ENCODE measurements at places on chromosomes 4 and X.

DNA sequence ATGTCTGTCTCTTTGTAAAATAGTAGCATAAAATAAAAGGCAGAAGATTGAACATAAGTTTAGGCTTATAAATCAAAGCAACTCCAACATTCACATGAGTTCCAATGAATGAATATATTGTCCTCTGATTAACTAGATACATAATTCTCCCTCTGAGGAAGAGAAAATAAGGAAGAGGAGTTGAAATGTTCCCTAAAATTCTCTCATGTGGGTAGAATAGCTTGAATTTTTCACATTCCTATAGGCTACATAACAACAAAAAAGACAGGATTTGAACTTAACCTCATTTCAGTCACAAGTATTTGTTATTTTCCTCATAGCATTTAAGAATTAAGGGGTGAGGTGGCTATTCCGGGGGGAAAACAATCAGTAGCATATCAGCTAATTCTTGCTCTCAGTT is 462.4 kb upstream of the NDST4 start:
- no peak for DNase-seq

GRCh38 chr4:141802333-141802732 is 165.9 kb downstream of the IL15 start:
- no peak for DNase-seq

GRCh38 chr4:162706632-162707031 is 460.1 kb downstream of the NAF1 start:
- DNase-seq = no peak

- no peak for DNase-seq
Observed at GRCh38 chr4:37393321-37393720, 148.8 kb downstream of the NWD2 start.

- DNase-seq = no peak
Observed at GRCh38 chr4:153901220-153901619, 112.3 kb upstream of the SFRP2 start.

DNA sequence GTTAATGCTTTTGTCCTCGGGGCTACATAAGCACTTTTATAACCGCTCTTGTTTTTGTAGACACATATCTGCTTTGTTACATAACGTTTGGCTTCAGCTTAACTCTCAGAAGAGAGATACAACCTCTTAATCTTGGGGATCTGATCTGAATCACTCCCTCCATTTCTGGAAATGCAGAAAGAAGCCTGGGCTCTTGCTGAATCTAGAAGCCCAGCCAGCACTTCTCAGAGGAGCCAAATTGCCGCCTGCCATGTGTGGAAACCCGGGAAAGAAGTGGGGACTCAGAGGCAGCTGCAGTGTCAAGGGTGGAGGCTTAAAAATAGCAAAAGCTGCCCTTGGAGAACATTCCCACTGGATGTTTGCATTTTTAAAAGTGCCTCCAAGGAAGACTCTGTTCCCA is 69.3 kb upstream of the LDB2 start:
- DNase-seq = no peak

DNA sequence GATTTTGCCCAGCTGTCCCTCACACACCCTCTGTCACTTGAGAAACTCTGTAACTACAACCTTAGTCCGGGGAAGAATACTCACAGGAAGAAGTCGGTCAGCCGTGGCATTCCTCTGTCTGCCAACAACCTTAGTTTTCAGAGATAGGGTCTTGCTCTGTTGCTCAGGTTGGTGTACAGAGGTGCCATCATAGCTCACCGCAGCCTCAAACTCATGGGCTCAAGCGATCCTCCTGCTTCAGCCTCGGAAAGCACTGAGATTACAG is 12.2 kb upstream of the SPCS3 start:
- no peak for DNase-seq

DNA sequence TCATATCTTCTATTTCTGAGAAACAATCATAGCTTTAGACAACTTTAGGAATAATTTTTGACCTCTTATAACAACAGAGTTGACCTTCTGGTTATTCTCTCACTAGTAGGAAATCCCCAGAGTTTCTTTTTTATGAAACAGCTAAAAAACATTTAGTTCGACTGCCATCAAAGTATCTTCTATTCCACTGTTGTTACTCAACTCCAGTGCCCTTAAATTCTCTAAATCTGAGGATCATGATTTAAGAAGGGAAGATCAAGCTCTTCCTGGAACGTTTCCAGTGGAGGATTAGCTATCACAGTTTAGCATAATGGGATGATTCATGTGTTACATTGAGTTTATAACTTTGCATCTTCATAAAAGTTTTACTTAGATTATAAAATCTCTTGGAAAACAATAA is 134.9 kb upstream of the VEGFC start:
- no peak for DNase-seq

DNA sequence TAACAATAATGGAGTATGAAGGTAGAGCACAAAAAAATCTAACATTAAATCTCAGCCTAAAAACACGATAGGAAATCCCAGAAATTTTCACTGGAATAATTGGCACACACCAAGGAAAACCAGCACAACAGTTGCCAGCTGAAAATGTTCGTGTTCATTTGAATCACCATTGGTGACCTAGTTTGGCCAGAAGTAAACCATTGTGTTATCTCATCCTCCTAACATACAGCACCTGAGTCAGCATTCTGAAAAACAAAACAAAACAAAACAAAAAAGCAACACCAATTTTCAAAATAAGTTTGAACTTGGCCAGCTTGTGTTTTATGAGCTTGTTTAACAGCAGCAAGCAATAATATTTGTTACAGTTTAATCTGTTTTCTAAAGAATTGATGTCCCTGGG is 41.1 kb downstream of the UCHL1 start:
- no peak for DNase-seq

DNA sequence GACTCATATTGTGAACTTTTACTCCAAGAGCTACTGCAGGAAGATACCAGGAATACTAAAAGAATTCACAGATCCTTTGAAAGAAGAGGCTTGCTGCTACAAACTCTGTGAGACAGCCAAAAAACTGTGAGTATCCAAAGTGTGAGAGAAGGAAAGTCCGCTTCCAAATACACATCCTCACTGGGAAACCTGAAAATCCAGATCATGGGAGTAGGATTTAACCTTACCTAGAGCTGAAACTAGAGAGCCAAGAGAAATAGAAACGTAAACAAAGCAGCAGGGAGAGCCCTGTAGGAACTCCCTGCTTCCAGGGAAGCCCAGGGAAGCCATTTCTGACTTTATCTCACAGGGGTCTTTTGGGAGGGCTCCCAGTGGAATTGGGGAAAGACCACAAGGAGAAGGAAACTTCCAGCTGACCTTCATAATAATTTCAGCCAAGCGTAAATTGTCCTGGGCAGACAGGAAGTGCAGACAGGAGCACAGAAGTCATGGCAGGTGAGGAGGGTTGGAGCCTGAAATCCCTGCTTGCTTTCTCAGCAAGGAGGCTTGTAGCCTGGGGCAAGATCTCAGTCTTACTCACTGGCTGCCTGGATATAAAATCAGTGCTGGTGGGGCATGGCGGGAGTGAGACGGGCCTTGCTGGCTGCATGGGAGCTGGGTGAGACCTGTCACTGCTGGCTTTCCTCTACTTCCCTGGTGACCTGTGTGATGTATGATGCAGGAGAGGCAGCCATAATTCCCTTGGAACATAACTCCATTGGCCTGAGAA is 26.2 kb upstream of the NFKB1 start:
- no peak for DNase-seq

- peak; percentile 49 for DNase-seq
Observed at GRCh38 chrX:153818571-153819383, 11.6 kb downstream of the PDZD4 start.

DNA sequence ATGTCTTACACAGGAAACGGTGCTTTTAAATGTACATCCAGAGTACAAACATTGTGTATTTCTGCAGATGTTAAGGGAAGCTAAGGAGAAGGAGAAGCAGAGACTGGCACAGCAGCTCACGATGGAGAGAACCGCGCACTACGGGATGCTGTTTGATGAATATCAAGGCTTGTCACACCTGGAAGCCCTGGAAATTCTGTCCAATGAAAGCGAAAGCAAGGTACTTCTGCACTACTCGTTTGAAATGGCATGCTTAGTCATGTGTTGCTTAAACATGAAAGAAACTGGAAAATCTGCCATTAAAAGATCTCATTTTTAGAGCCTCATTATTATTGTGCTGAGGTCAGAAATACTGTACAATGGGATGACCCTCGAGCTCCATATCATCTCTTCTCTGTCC is 47.2 kb downstream of the FAM114A1 start:
- peak; percentile 7 for DNase-seq

GRCh38 chr4:37101686-37102085 is 142.9 kb upstream of the NWD2 start:
- DNase-seq = no peak

GRCh38 chr4:23324021-23324690 is 565.7 kb downstream of the PPARGC1A start:
- no peak for DNase-seq

- DNase-seq = no peak
Observed at GRCh38 chr4:988726-989721, 2.2 kb downstream of the IDUA start.

GRCh38 chrX:114581528-114582263 is 2.2 kb upstream of the HTR2C start:
- DNase-seq = no peak

DNA sequence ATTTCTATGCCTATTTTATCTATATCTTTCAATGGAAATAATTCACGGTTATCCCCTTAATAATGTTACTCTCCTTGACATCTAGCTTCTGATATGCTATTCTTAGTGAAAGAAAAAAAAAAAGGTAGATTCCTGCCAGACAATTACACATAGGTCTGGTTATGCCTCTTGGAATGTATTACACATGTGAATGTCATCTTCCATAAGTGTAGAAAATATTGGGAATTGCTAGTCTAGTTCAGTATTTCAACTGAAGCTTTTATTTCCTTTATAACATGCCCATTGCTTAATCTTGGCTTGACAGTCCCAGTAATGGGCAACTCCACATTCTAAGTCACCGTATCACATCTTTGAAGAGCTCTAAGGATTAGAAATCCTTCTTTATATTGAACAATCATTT is 25.4 kb upstream of the PPP1R2C start:
- DNase-seq = no peak

DNA sequence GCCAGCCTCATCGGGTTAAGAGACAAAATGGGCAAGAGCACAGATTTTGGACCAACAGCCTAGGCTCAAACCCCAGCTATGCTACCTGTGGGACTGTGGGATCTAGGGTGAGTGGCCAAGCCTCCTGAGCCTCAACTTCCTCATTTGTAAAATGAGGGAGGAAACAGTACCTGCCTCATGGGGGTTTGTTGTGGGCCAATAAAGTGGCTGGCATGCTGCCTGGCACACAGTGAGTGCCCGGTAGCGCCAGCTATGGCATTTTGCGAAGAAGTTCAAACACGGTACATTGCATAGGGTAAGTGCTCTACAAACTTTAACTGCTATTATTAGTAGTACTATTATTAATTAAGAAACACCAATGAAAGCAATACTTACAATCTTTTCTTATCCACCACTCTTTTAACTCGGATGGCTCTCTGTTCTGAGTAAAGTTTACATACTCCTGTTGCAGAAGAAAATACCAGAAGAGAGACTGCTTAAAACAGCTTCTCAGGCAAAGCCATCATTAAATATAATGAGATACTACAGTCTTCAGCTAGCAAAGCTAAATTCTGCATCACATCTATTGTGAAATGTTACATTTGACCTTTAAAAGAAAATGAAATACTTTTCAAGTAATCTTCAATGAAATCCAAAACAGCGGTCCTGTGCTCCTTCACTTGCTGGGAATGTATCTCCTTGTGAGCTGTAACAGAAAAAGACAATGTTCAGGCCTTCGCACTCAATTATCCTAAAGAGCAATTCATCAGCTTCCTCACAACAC is 70.1 kb downstream of the NSG1 start:
- DNase-seq = no peak

DNA sequence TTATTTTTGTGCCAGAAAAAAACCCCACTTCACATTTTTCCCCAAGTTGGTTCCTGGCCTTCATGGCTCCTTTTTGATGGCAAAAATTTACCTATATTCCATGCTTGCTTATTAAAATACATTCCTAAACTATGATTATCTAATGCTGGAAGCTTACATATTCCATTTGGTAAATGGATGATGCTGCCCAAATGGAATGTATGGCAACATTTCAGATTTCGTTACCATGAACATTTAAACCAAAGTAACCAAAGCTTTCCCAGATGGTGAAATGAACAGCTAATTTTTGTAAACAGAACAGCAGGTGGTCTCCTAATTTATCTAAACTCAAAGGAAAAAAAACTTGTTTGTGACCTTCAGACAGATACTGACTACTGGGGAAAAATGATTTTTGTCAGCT is 110.8 kb upstream of the TEX13A start:
- DNase-seq = no peak

DNA sequence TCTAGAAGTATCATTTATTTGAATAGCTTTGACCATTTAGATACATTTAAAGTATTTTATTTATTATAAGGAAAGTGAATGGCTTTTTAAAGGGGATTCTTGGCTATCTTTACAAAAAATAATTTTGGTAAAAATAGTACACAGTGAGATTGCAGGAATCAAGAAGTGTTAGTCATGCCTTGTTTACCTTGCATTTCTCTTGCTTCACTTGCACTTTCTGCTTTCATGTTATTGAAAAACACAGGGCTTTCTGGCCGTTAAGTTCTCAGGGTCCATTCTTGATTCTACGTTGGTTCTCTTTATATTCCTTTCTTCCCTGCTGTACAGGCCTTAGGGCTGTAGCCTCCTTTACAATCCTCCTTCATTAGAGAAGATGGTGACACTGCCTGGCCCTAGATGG is 21.8 kb upstream of the SEC24D start:
- DNase-seq = no peak

DNA sequence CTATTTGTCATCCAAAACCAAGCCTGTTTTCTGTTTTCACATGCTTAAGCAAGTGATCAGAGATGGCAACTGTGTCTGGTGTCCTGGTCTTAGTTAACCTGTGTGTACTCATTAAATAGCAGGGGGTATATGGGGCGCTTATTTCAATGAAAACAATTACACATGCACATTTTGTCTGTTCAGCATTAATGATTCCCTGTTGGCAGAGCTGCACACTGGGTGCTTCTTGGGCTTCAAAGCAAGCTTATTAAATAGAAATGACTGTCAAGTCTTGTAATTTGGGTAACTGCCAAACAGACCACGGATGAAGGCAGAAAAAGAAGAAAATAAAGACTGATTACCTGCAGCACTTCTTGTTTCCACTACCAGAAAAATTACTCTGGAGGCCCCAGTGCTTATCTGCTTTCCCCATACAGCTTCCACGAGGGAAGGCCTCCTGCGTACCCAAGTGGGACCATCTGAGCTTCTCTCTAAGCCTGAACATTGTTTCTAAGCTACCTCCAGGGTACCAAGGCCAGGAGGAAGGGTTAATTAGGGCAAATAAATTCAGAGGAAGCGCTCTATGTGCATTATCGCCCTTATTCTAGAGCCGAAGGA is 107.2 kb upstream of the TBL1X start:
- DNase-seq = no peak

DNA sequence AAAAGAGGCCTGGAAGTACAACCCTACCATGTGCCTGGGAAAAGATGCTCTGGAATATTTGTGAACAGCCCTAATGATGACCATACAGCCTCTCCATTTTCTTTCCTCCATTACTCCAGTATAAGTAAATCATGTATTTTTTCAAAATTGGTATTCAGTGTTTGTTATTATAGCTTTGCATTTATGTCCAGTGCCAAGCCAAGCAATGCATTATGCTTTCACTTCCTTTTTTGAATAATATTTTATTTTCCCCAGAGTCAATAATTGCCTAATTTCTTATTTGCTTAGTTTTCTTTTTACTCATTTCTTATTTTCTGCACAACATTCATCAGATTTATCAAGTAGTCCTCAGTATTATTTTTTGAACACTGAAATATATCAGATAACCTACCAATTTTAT is 49.3 kb upstream of the EOLA2 start:
- DNase-seq = no peak
